T-helper 17 cell (primary cell): ENCODE measurements at places on chromosomes 3 and 15. TPM values are rescaled to one million over a fixed set of nuclear protein-coding genes. Genes with fewer than 3 reads are reported as not detected.
A peak's percentile ranks its signal among the peaks of the same experiment; 100 is the strongest.

Gene CD276
- total RNA-seq: not detected

Gene C15orf62
- 0.89 TPM for total RNA-seq

Gene FBXW12
- total RNA-seq: not detected

Gene WDR49
- total RNA-seq: 0.45 TPM

Gene FLNB
- 41.1 TPM for total RNA-seq

Gene HRG
- not detected for total RNA-seq

Gene P3H2
- not detected for total RNA-seq

Gene CCDC33
- not detected for total RNA-seq

Gene WWTR1
- 0.77 TPM for total RNA-seq

Gene ATP13A5
- total RNA-seq: not detected

Gene STAC
- total RNA-seq: not detected

Gene FGD5
- not detected for total RNA-seq

Gene BFSP2
- 1.2 TPM for total RNA-seq

Gene ARGFX
- total RNA-seq: not detected

- H3K4me3 ChIP-seq: no peak overlapping the region
- peaks cover under 1% of the 10 kb centered on the region for H3K36me3 ChIP-seq
- peaks cover 3% of the 10 kb centered on the region for H3K4me1 ChIP-seq
- H3K27me3 ChIP-seq: peaks cover 14% of the 10 kb centered on the region
These were observed 21.8 kb upstream of the ATP1B3 start for GRCh38 chr3:141854599-141854998.

DNA sequence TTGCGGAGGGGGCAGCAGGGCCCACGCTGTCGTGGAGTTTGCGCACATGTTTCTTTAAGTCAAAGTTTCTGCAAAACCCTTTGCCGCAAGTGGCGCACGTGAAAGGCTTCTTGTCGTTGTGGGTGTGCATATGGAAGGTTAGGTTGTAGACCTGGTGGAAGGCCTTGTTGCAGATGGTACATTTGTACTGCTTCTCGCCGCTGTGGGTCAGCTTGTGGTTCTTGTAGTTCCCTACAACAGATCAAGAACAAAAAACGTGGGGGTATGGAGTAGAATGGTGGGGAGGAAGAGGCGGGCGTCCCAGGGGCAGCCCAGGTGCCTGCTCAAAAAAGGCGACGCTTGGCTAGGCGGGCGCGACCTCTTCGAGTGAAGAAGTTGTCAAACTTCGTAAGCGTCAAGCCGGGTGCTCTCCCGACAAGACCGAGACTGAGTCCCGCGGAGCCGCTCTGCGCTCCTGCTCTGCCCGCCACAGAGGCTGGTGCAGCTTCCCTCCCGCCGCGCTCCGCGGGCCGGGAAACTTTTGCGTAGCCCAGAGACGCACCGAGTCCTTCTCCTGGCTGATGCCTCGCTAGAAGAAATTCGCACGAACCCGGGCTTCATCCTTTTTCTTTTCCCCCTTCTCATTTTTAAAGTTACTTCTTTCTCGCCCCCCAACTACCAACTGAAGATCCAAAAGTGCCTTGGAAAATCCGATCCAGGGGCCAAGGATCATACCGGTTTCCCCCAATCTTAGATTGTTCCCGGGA lies 3.1 kb downstream of the FEZF2 start:
- H3K27ac ChIP-seq: no peak overlapping the region
- no peak overlapping the region for H3K4me3 ChIP-seq
- no peaks in the 10 kb centered on the region for H3K4me1 ChIP-seq
- DNase-seq: no peak
- peaks cover 83% of the 10 kb centered on the region for H3K27me3 ChIP-seq

GRCh38 chr3:140911822-140912221 lies 29.8 kb upstream of the SLC25A36 start:
- no peaks in the 10 kb centered on the region for H3K4me1 ChIP-seq
- H3K4me3 ChIP-seq: no peak overlapping the region
- no peak overlapping the region for H3K27ac ChIP-seq

DNA sequence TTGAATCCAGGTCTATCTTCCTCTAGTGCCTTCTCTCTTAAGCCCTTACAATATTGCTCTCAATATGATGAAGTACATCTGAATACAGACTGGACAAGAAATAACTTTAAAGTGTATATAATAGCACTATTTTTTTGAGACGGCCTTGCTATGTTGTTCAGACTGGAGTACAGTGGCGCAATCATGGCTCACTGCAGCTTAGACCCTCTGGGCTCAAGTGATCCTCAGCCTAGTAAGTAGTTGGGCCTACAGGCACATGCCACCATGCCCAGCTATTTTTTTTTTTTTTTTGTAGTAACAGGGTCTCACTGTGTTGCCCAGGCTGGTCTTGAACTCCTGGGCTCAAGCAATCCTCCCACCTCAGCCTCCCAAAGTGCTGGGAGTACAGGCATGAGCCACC lies 53.6 kb downstream of the MAP3K13 start:
- no peak overlapping the region for H3K27ac ChIP-seq
- H3K27me3 ChIP-seq: peaks cover 14% of the 10 kb centered on the region

DNA sequence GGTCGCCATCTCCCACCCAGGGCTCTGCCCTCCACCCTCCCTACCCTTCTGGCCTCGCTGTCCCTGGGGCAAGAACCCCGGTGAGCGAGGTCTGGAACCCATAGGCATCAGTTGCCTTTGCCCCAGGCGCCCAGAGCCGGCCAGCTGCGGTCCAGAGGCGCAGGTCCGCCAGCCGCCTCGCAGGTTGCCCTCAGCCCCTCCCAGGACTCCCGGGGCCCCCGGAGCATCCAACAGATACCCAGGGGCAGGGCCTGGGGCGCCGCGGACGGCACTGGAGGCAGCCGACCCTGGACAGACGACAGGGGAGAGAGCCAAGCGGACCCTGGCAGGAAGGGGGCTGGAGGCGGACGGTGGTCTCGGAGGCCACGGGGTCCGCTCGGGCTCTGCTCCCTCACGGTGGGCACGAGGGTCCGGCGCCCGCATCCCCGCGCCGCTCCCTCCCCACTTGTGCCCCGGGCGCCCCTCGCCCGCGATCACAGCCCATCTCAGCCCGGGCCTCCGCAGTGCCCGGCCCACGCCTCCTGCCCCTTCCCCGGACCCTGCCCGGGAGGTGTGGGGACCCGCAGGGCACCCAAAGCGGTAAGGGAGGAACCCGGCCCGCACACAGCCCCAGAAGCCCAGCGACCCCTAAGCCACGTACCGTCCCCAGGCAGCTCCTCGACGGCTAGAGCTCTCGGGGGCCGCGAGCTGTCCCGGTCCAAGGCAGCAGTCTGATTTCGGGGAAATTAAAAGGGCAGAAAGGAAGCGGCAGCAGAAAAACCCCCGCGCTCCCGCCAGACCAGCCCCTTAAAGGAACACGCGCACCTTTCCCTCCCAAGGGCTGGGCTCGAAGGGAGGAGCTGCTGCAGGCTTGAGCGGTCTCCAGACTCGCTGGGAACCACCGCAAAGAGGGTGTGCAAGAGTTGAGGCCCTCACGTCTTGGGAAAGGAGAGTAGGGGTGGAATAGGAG lies at the start of gene HAPLN3:
Gene HAPLN3, minus strand, starts transcription at position 726 of the 949 bp plus-strand sequence. CDS start 8,246 bp downstream, outside the sequence.
- H3K27ac ChIP-seq: peak within 1 kb of the TSS; percentile 100
- H3K27me3 ChIP-seq: no peaks in the 10 kb centered on the region
- H3K4me3 ChIP-seq: peak within 1 kb of the TSS; percentile 93
- no peaks in the 10 kb centered on the region for H3K36me3 ChIP-seq

DNA sequence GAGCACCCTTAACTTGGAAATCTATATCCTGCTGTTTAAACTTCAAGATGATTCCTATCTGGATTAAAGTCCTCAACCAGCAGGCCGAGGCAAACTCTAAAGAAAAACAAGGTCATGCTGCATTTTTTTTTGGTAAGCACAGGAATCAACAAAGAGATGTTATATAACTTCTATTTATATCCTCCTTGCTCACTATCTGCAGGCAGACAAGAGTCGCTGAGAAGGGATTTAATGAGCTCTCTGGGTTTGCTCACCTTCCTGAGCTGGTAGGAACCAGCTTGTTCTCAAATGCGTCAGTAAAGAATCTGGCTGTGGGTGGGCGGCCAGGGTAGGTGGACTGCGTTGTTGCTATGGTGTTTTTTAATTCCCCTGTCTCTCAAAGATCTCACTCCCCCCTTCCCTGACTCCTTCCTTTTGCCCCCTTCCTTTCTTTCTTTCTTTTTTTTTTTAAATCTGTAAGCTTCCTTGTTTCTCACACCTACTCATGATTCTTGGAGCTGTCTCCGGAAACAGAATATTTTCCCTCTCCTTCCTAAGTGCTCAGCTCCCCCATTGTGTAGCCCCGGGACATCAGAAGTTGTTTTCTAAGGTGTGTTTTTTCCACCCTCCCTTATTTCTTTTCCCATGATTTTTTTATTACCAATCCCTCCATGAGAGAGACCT lies 228.8 kb upstream of the BHLHE40 start:
- peak overlapping the region; percentile 86 for H3K4me3 ChIP-seq
- peaks cover 9% of the 10 kb centered on the region for H3K36me3 ChIP-seq
- H3K27ac ChIP-seq: peak overlapping the region; percentile 100
- peaks cover 30% of the 10 kb centered on the region for H3K4me1 ChIP-seq
- DNase-seq: peak; percentile 35

- H3K4me3 ChIP-seq: peak overlapping the region; percentile 88
- H3K27ac ChIP-seq: peak overlapping the region; percentile 99
- no peak for DNase-seq
- peaks cover 70% of the 10 kb centered on the region for H3K4me1 ChIP-seq
- peaks cover 4% of the 10 kb centered on the region for H3K36me3 ChIP-seq
These were observed 12.5 kb downstream of the TRAT1 start for GRCh38 chr3:108835101-108835500.

DNA sequence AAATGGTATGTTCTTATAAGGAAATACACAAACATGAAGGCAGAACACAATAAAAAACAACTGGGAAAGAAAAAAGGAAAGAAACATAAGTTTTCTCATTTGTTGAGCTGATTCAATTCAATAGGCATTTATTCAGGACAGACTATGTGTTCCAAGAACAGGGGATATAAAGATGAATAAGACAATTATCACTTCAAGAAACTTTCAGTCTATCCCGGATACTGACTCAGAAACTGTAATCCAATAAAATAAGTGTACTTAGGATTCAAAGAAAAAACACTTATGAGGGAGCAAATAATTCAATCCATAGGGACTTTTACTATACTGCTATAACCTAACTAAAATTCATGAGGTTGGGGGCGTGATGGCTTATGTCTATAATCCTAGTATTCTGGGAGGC lies 3.5 kb upstream of the POPDC2 start:
- peaks cover 3% of the 10 kb centered on the region for H3K4me1 ChIP-seq
- DNase-seq: no peak

GRCh38 chr3:97910931-97911351 lies 61.3 kb downstream of the RIOX2 start:
- peak overlapping the region; percentile 59 for H3K27ac ChIP-seq
- peak overlapping the region; percentile 73 for H3K4me3 ChIP-seq
- H3K27me3 ChIP-seq: no peaks in the 10 kb centered on the region
- no peaks in the 10 kb centered on the region for H3K36me3 ChIP-seq

DNA sequence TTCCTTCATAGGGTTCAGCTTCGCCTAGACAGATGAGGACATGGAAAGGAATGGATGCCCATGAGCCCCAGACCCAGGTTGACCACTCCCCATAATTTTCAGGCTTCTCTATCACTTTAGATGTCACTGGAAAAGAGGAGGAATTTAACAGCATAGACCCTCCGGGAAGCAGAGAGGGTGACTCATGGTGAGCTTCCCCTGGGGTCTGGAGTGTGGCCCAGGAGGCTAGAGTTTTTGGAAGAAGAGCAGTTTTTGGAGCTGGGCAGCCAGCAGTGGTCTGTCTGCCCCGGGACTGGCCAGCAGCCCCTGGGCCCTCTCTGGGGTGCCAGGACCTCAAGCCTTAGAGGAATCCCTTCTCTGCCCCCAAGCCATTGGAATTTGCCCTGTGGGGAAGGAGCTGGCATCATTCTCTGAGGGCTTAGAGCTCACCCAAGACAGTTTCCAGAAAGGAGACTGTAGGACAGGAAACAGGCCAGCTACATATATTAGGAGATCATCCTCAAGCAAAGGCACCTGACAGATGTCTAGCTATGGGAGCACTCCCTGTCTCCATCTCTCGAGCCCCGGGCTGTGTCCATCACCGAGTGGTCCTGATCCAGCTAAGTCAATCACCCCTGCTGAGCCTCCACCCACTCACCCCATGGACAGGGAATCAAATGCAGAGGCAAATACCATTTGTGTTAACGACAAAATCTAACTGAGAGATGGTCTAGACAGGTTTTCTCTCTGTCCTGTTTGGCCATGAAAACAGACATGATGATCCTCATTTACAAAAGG lies 67.3 kb downstream of the MEGF11 start:
- H3K4me1 ChIP-seq: peaks cover 6% of the 10 kb centered on the region
- no peak for DNase-seq
- H3K4me3 ChIP-seq: no peak overlapping the region
- H3K27ac ChIP-seq: no peak overlapping the region

GRCh38 chr3:172749230-172749965 lies 1.1 kb upstream of the ECT2 start:
- peak overlapping the region; percentile 92 for H3K27ac ChIP-seq
- no peaks in the 10 kb centered on the region for H3K27me3 ChIP-seq
- no peak overlapping the region for H3K4me3 ChIP-seq
- DNase-seq: no peak

- peaks cover 29% of the 10 kb centered on the region for H3K4me1 ChIP-seq
- no peak overlapping the region for H3K4me3 ChIP-seq
- no peak overlapping the region for H3K27ac ChIP-seq
- no peak for DNase-seq
These were observed 2.0 kb downstream of the DISP2 start for GRCh38 chr15:40360015-40360414.

GRCh38 chr3:184526088-184526433 lies 35.5 kb upstream of the EPHB3 start:
- H3K4me3 ChIP-seq: peak overlapping the region; percentile 82
- DNase-seq: no peak
- H3K27ac ChIP-seq: no peak overlapping the region
- peaks cover 64% of the 10 kb centered on the region for H3K27me3 ChIP-seq
- H3K36me3 ChIP-seq: peaks cover 3% of the 10 kb centered on the region

GRCh38 chr3:127628788-127629466 lies at the start of gene PODXL2:
Gene PODXL2 (plus strand): TSS chr3:127629185. CDS start chr3:127629220, 35 bp downstream.
- DNase-seq: peak; percentile 33
- H3K4me3 ChIP-seq: peak within 1 kb of the TSS; percentile 94
- peaks cover 33% of the 10 kb centered on the region for H3K27me3 ChIP-seq
- peaks cover 8% of the 10 kb centered on the region for H3K36me3 ChIP-seq

- H3K4me1 ChIP-seq: no peaks in the 10 kb centered on the region
- DNase-seq: no peak
- H3K27me3 ChIP-seq: no peaks in the 10 kb centered on the region
- H3K4me3 ChIP-seq: no peak overlapping the region
- H3K36me3 ChIP-seq: no peaks in the 10 kb centered on the region
These were observed 23.3 kb upstream of the CEMIP start for GRCh38 chr15:80755885-80756284.

GRCh38 chr3:183954875-183955274 lies 62.8 kb downstream of the ABCC5 start:
- H3K36me3 ChIP-seq: peaks cover 7% of the 10 kb centered on the region
- no peaks in the 10 kb centered on the region for H3K27me3 ChIP-seq
- no peak overlapping the region for H3K27ac ChIP-seq

GRCh38 chr3:27391796-27392195 lies 22.6 kb upstream of the NEK10 start:
- peak overlapping the region; percentile 65 for H3K27ac ChIP-seq
- no peak overlapping the region for H3K4me3 ChIP-seq
- H3K27me3 ChIP-seq: no peaks in the 10 kb centered on the region
- DNase-seq: no peak
- peaks cover 5% of the 10 kb centered on the region for H3K4me1 ChIP-seq

GRCh38 chr3:175212896-175213295 lies 353.8 kb downstream of the NAALADL2 start:
- no peak overlapping the region for H3K4me3 ChIP-seq
- no peaks in the 10 kb centered on the region for H3K4me1 ChIP-seq
- no peak for DNase-seq
- no peaks in the 10 kb centered on the region for H3K36me3 ChIP-seq
- H3K27me3 ChIP-seq: no peaks in the 10 kb centered on the region
